ENCODE measurements at places on chromosomes 2 and 18.

DNA sequence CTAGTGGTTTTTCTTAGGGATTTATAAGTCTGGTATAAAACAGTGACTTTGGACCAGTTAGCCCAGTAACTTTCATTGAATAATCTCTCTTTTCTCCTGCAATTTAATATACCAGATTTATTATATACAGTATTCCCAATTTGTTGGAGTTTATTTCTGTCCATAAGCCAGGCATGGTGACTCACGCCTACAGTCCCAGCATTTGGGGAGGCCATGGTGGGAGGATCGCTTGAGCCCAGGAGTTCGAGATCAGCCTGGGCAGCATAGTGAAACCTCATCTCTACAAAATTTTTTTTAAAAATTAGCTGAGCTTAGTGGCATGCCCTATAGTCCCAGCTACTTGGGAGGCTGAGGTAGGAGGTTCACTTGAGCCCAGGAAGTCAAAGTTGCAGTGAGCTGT lies 26.7 kb downstream of the CNNM4 start:
- DNase-seq = no peak

- no peak for DNase-seq
These were observed 563.4 kb downstream of the LRRTM4 start for GRCh38 chr2:76958749-76959148.

GRCh38 chr2:133378928-133379549 lies 189.2 kb downstream of the NCKAP5 start:
- DNase-seq = no peak

GRCh38 chr2:227052879-227053278 lies 111.1 kb downstream of the COL4A4 start:
- DNase-seq = no peak

- DNase-seq = no peak
These were observed 1.3 kb downstream of the RAB31 start for GRCh38 chr18:9709304-9709877.
